ENCODE measurements at places on chromosomes 13 and 19. TPM values are rescaled to one million over a fixed set of nuclear protein-coding genes. Genes with fewer than 3 reads are reported as not detected.

ANGPTL4 gene
- 29.9 TPM for total RNA-seq

KL gene
- total RNA-seq = 1.1 TPM

- no peaks in the 10 kb centered on the region for H3K4me1 ChIP-seq
- no peak for DNase-seq
- no peaks in the 10 kb centered on the region for H3K36me3 ChIP-seq
- no peak overlapping the region for H3K4me3 ChIP-seq
- H3K27me3 ChIP-seq = no peaks in the 10 kb centered on the region
Observed at GRCh38 chr13:25462301-25463125, 90.7 kb downstream of the ATP8A2 start.

OSCAR gene
- 8.0 TPM for total RNA-seq

GRCh38 chr19:6381030-6381750, 5.5 kb upstream of the PSPN start:
- H3K27ac ChIP-seq = no peak overlapping the region
- H3K27me3 ChIP-seq = no peaks in the 10 kb centered on the region
- no peaks in the 10 kb centered on the region for H3K4me1 ChIP-seq
- peaks cover 51% of the 10 kb centered on the region for H3K36me3 ChIP-seq
- no peak overlapping the region for H3K4me3 ChIP-seq

- H3K27ac ChIP-seq = no peak overlapping the region
- H3K4me1 ChIP-seq = no peaks in the 10 kb centered on the region
- DNase-seq = no peak
Observed at GRCh38 chr13:21796066-21796465, 125.2 kb downstream of the FGF9 start.

LAIR1 gene
- total RNA-seq = 64.7 TPM
